ENCODE measurements at places on chromosomes 7 and 10. TPM values are rescaled to one million over a fixed set of nuclear protein-coding genes. Genes with fewer than 3 reads are reported as not detected.

GPR141 gene
- total RNA-seq, result not detected

FOXP2 gene
- total RNA-seq, result 0.26 TPM

GDF2 gene
- total RNA-seq, result not detected

NODAL gene
- not detected for total RNA-seq

CUEDC2 gene
- total RNA-seq, result 43.6 TPM

DGKI gene
- total RNA-seq, result 12.7 TPM

DKK1 gene
- total RNA-seq, result 134 TPM

CTAGE6 gene
- total RNA-seq, result 1.1 TPM

PNLIP gene
- total RNA-seq, result not detected

C10orf105 gene
- total RNA-seq, result under 0.01 TPM

PAX2 gene
- not detected for total RNA-seq

LIPJ gene
- total RNA-seq, result not detected

PLAC9 gene
- 8.0 TPM for total RNA-seq

GPR15LG gene
- total RNA-seq, result not detected

MYH16 gene
- total RNA-seq, result not detected

ASIC3 gene
- 0.26 TPM for total RNA-seq
